CD4-positive, alpha-beta T cell (primary cell): ENCODE measurements at places on chromosomes 12 and 14. TPM values are rescaled to one million over a fixed set of nuclear protein-coding genes. Genes with fewer than 3 reads are reported as not detected.

DNA sequence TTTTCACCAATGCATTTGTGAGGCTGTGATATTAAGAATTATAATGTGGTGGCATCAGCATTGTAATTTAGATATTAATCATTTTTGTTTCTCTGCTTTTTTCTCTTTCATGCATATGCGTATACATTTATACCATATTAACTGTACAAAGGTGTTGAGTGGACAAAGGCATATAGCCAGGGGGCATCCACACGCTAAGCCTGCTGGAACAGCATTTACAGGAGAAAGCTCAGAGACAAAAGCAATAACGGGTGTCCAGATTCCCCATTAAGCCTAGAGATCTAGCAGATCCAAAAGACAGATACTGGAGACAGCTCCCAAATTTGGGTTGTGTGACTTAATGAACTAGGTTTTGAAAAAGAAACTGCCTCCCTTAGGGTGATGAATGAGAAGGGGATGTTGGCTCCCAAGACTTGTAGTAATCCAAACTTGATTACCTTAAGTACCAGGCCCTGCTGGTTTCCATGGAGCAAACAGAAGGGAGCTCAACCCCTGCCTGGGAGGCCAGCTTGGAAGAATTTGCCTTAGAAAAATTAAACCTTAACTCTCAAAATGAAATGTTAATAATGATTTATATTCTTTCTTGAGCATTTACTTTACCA, 181.9 kb downstream of the SLC6A15 start:
- H3K4me1 ChIP-seq, result no peaks in the 10 kb centered on the region
- H3K27ac ChIP-seq, result no peak overlapping the region
- no peaks in the 10 kb centered on the region for H3K36me3 ChIP-seq
- no peak for DNase-seq
- H3K27me3 ChIP-seq, result no peaks in the 10 kb centered on the region

DNA sequence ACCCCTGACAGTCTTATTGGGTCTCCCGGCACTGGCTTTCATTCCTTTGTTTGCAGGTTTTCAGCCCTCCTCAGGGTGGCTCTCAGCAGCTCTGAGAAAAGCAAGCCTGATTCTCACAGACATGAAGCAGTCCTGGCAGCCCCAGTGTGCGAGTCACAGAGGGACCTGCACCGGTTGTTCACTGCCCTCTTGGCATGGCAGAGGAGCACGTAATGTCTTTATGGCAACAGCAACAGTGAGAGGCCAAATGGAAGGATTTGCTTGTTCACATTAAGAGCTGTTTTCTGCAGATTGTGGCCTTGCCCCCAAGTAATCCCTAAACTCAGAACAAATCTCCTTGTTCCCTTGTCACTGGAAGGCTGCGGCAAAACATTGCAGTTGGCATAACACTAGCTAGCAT, 3.4 kb downstream of the KCNA5 start:
- H3K27ac ChIP-seq, result no peak overlapping the region
- H3K36me3 ChIP-seq, result no peaks in the 10 kb centered on the region
- no peak for DNase-seq
- peaks cover 11% of the 10 kb centered on the region for H3K27me3 ChIP-seq

- H3K27me3 ChIP-seq, result no peaks in the 10 kb centered on the region
- no peaks in the 10 kb centered on the region for H3K36me3 ChIP-seq
- no peak for DNase-seq
- H3K4me1 ChIP-seq, result no peaks in the 10 kb centered on the region
Observed at GRCh38 chr14:33510063-33510481, 440.8 kb downstream of the EGLN3 start.

GRCh38 chr14:32993921-32994320, 55.2 kb downstream of the NPAS3 start:
- no peaks in the 10 kb centered on the region for H3K4me1 ChIP-seq
- no peaks in the 10 kb centered on the region for H3K27me3 ChIP-seq
- no peak for DNase-seq
- no peak overlapping the region for H3K27ac ChIP-seq
- H3K36me3 ChIP-seq, result no peaks in the 10 kb centered on the region

DNA sequence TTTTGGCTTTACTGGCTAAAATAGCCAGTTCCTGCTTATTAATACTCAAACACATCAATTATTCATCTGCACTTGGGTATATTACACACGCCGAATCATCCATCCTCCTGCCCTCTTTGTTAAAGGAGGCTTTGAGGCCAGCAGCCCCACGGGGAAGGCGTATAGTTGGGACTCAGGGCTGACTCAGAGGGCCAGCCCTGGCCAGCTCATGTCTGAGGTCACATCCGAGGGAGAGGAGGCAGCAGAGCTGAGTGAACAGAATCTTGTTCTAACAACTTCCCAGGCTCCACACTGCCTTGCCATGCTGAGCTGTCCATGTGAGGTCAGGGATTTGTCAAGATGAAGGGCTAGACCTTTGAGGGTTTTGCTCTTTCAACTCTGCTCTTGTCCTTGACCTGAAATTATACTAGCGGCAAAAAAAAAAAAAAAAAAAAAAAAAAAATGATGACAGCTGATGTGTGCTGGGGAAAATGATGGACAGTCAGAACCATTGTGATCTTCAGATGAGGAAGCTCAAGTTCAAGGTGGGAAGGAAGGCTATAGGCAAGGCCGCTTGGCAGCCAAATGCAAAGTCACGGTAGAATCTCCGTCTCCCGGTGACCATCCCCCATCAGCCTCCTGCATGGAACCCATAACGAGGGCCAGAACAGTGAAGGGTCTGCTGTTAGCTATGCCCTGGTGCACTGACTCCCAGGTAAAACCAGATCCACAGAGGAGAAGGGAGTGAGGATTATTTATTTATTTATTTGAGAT, 12.5 kb upstream of the MARK3 start:
- no peak overlapping the region for H3K27ac ChIP-seq
- H3K27me3 ChIP-seq, result no peaks in the 10 kb centered on the region
- no peak for DNase-seq
- H3K4me3 ChIP-seq, result no peak overlapping the region
- no peaks in the 10 kb centered on the region for H3K36me3 ChIP-seq

- H3K4me3 ChIP-seq, result no peak overlapping the region
- no peak for DNase-seq
- H3K27ac ChIP-seq, result no peak overlapping the region
- H3K4me1 ChIP-seq, result no peaks in the 10 kb centered on the region
Observed at GRCh38 chr14:45698462-45699134, 445.6 kb upstream of the MIS18BP1 start.

DNA sequence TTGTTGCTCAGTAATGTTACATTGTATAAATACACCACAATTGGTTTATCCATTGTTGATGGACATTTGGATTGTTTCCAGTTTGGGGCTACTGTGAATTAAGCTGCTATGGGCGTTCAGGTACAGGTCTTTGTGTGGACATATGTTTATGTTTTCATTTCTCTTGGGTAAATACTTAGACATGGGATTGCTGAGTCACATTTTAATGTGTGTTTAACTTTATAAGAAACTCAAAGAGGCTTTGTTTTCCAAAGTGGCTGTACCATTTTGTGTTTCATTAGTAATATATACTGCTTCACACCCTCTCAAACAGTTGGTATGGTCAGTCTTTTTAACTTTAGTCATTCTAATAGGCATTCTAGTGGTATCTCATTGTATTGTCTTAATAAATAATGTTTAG, 225.0 kb downstream of the SPTSSA start:
- peaks cover 4% of the 10 kb centered on the region for H3K27me3 ChIP-seq
- H3K36me3 ChIP-seq, result no peaks in the 10 kb centered on the region
- H3K27ac ChIP-seq, result no peak overlapping the region
- no peak overlapping the region for H3K4me3 ChIP-seq
- DNase-seq, result no peak

DNA sequence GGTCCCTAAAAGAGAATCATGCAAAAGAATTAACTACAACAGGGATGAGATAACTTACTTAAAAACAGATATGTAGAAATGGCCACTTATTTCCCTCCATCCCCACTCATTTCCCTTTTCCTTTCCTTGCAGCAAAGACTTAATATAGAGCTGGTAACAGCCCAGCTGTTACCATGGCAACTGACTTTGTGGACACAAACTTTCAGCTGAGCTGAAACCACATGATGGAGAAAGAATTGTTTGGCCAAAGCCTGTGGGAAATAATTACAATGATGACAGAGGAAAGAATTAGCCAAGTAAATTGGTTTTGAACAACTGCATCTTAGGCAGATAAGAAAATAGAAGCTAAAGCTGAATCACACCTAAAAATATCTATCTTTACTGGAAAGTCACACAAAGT, 364.9 kb downstream of the GALC start:
- peaks cover 3% of the 10 kb centered on the region for H3K27me3 ChIP-seq
- H3K27ac ChIP-seq, result no peak overlapping the region
- no peaks in the 10 kb centered on the region for H3K36me3 ChIP-seq
- H3K4me1 ChIP-seq, result no peaks in the 10 kb centered on the region
- no peak for DNase-seq

DNA sequence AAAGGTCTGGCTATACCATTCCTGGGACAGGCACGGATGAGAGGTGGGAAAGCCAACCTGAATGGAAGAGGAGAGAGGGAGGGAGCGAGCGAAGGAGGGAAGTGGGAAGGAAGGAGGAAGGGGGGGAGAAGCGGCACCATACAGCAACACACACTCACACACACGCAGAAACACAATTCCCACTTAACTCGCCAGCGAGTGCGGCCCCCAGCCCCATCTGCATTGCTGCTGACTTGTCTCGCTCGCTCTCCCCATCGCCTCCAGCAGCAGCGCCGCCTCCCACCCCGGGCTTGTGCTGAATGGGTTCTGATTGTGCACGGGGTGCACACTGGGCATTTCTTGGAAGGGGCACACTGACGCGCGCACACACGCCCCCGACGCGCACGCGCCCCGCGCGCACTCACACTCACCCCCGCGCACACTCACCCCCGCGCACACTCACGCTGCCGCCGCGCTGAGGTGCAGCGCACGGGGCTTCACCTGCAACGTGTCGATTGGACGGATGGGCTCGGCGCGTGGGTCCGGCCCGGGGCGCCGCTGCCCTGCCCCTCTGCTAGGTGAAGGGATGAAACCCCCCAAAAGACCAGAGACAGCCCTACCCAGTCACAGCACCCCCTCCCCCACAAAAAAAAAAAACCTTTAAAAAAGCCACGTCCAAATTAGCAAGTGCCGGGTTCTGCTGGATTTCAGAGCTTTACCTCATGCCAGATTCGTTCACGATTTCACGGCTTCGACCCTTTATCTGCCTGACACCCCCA, 685 bp downstream of the GRIN2B start:
- DNase-seq, result no peak
- H3K27me3 ChIP-seq, result peaks cover 43% of the 10 kb centered on the region
- no peaks in the 10 kb centered on the region for H3K36me3 ChIP-seq
- H3K4me1 ChIP-seq, result peaks cover 7% of the 10 kb centered on the region
- no peak overlapping the region for H3K4me3 ChIP-seq

- no peak overlapping the region for H3K27ac ChIP-seq
- no peak overlapping the region for H3K4me3 ChIP-seq
- H3K4me1 ChIP-seq, result no peaks in the 10 kb centered on the region
- no peaks in the 10 kb centered on the region for H3K27me3 ChIP-seq
- DNase-seq, result no peak
Observed at GRCh38 chr12:52498946-52499345, 5.9 kb upstream of the KRT6A start.

DNA sequence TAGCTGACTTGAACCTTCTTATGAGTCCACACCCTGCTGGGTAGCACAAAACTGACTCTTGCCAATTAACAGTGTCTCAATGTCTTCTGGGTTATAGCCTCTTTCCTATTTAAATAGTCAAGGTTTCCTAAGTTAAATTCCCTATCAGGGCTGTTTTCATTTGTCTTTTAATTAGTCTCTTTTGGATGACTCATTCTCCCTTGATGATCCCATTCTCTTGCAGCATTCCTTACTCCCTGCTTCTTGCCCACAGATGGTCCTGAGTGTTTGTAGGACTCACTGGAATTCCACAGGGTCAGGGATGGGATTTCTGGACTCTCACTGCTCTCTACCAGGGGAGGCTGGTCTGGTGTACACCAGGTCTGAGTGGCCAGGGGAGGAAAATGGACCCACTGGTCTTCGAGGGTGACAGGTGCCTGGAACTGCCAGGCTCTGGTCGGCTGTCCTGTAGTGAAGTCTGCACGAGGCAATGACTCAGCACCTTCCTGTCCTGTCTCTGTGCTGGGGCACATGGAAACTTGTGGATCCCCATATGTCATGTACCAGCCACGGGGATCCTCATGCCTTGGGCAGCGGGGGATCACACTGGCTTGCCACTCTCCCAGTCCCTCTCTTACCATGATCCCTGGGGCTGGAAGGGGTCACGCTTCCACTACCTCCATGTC, 236.5 kb upstream of the PELI2 start:
- H3K4me1 ChIP-seq, result no peaks in the 10 kb centered on the region
- H3K36me3 ChIP-seq, result no peaks in the 10 kb centered on the region
- no peak overlapping the region for H3K27ac ChIP-seq
- H3K4me3 ChIP-seq, result no peak overlapping the region
- no peak for DNase-seq
- no peaks in the 10 kb centered on the region for H3K27me3 ChIP-seq

DNA sequence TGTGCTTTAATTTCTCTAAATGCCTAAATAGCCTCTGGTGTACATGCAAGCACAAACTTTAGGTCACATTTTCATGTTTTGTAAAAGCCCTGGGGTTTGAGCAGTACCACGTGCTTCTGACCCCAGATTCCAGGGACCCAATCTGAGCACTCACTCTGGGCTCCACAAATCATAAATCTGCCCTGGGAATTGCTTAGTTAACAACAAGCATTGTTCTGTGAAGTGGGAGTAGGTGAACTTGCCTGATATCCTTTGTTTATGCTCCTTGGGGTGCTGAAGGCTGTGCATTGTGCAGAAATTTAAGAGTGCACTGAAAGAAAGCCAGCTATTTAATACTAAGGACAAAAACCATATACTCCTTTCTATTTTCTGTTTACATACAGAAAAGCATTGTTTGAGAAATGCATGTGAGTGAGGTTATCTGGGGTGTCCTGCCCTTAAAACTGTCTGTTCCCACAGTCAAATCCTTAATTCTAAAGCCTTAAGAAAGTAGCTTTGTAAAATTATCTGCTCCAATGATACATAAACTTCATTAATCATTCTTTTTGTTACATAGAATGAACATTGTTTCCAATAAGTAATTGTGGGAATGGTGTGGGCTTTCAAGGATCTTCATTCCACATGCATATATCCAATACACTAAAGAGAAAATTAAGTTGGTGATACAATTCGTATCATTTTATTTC, 258.6 kb upstream of the NPAS3 start:
- DNase-seq, result no peak
- no peaks in the 10 kb centered on the region for H3K27me3 ChIP-seq
- H3K27ac ChIP-seq, result no peak overlapping the region
- H3K4me1 ChIP-seq, result no peaks in the 10 kb centered on the region
- H3K4me3 ChIP-seq, result no peak overlapping the region

DNA sequence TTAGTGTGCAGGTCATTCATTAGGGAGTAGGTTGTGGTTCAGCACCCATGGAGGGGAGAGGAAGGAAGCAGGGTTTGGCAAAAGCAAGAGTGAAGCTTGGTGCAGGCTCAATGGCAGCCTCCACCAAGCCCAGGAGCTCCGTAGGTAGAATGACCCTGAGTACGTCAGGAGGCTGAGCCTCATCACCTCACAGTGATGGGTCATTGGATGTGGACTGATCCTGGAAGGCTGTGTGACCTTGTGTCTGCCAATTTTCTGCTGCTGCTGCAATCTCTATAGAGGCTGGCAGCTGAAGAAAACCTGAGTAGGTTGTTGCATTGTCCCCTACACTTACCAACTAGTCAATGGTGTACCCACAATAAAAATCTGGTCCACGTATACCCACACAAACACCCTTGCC, 173.1 kb downstream of the ASCL1 start:
- H3K4me3 ChIP-seq, result no peak overlapping the region
- H3K27ac ChIP-seq, result no peak overlapping the region
- no peaks in the 10 kb centered on the region for H3K4me1 ChIP-seq
- DNase-seq, result no peak
- H3K36me3 ChIP-seq, result no peaks in the 10 kb centered on the region

Gene FAM181A
- total RNA-seq, result not detected

Gene GLS2
- 1.6 TPM for total RNA-seq

Gene INSM2
- not detected for total RNA-seq

Gene UBE3B
- total RNA-seq, result 19.9 TPM

Gene GPR162
- not detected for total RNA-seq

Gene NID2
- not detected for total RNA-seq

Gene VIPAS39
- 8.7 TPM for total RNA-seq
